Fibroblast of skin of scalp (primary cell): ENCODE measurements at places on chromosomes 16 and 17.

- DNase-seq = no peak
Measured at GRCh38 chr17:37025847-37026530, 77.2 kb downstream of the AATF start.

GRCh38 chr16:11852092-11852809 lies 909 bp upstream of the RSL1D1 start:
- peak; percentile 31 for DNase-seq

DNA sequence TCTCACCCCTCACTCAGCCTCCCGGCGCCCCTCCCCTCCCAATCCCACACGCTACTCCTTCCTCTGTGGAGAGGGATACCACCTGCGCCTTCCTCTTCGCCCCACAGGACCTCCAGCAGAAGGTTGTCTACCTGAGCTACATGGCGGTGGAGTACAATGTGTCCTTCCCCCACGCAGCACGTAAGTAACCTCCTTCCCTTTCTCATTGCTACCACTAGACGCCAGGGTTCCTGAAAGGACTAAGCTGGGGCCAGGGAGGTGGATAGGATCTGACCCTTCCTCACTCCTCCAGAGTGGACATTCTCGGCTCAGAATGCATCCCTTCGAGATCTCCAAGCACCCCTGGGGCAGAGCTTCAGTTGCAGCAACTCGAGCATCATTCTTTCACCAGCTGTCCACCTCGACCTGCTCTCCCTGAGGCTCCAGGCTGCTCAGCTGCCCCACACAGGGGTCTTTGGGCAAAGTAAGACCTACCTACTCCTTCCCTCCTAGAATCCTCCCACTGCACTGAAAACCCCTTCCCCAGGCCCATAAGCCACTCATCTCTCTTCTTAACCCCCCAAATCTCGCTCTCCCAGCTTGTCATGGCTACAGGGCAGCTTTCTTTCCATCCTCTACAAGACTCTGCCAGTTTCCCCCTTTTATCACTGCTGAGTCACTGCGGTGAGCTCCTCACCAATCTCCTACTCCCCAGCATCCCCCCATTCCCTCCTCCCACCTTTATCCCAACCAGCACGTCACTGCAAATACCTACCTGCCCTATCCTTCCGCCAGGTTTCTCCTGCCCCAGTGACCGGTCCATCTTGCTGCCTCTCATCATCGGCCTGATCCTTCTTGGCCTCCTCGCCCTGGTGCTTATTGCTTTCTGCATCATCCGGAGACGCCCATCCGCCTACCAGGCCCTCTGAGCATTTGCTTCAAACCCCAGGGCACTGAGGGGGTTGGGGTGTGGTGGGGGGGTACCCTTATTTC lies 1.5 kb downstream of the CD68 start:
- no peak for DNase-seq

DNA sequence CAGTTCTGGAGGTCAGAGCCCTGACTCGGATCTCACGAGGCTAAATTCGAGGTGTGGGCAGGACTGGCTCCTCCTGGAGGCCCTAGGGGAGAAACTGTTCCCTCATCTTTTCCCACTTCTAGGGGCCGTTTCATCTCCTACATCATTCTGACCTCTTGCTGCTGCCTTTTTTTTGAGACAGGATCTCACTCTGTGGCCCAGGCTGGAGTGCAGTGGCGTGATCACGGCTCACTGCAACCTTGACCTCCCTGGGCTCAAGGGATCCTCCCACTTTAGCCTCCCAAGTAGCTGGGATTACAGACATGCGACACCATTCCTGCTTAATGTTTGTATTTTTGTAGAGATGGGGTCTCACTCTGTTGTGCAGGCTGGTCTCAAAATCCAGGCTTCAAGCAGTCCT lies 244.1 kb upstream of the GSE1 start:
- no peak for DNase-seq

DNA sequence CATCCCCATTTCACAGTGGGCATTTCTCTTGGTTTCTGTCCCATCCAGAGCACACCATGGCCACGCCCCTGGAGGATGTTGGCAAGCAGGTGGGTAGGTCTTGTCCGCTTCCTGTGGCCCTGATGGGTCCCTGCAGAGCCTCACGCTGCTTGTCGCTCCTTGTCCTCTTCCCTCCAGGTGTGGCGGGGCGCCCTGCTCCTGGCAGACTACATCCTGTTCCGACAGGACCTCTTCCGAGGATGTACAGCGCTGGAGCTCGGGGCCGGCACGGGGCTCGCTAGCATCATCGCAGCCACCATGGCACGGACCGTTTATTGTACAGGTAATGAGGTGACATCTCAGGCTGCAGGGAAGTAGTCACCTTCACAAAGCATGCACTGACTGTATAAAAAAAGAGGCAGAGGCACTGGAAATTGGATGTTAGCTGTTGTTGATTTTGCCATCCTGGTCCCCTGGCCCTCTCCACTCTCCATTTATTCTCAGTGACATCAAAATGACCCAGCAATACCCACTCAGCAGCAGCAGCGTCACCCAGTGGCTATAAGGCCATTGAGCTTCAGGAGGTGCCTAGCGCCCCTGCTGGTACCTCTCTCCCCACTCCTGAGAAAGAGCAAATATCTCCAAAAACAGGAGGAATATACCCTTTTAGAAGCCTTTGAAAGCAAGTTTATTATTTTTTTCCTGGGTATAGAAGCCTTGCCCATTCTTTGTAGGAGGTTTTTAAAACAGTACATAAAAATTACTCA lies 13.7 kb downstream of the METTL22 start:
- DNase-seq = peak; percentile 41

DNA sequence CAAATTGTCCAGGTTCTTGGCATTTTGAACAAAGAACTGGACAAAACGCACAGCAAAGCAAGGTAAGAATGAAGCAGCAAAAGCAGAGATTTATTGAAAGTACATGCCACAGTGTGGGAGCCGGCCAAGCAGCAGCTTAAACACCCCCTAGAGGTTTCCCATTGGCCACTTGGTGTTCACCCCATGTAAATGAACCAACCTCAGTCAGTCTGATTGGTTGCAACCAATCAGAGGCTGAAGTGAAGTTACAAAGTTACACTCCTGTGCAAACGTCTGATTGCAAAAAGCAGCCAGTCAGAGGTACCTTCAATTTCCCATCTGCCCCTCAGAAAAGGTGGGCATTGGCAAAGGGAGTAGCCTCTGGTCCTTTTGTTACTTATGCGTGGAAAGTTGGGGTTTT lies 8.8 kb upstream of the ZNF263 start:
- DNase-seq = no peak

DNA sequence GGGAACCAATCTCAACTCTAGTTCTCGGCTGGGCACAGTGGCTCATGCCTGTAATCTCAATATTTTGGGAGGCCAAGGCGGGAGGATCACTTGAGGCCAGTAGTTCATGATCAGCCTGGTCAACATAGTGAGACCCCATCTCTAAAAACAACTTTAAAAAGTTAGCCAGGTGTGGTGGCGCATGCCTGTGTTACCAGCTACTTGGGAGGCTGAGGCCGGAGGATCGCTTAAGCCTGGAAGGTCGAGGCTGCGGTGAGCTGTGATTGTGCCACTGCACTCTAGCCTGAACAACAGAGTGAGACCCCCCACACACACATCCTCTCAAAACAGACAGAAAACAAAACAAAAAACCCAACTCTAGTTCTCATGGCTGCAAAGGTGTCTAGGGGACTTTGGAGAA lies 4.9 kb downstream of the THRA start:
- no peak for DNase-seq

GRCh38 chr16:88731699-88732098 lies 25.4 kb downstream of the CTU2 start:
- DNase-seq = no peak

DNA sequence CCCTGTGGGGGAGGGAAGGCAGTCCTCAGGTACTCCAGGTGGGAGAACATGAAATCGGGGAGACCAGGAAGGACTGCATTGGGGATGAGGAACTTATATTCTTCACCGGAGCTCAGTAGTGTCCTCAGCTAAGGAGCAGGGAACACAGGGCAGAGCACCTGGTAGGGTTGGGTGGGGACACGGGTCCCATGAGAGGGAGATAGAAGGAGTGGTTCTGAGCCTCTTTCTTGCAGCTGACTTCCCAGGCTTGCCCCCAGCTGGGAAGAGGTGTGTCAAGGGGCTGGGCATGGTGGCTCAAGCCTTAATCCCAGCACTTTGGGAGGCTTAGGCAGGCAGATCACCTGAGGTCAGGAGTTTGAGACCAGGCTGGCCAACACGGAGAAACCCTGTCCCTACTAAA lies 2.1 kb downstream of the FHOD1 start:
- no peak for DNase-seq

DNA sequence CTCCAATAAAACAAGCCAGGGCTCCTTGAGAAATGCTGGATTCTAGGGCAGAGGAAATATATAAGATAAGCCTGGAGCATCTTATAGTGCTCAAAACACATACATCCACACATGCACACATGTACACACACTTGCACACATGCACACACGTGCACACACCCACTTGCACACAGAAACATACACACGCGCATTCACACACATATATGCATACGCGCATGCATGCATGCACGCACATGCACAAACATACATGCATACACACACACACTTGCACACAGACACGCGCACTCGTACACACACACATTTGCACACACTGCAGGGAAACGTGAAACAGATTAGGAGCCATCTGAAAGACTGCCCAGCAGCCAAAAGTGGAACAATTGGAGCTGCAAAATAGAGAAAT lies 8.0 kb upstream of the ENPP7 start:
- DNase-seq = no peak

- DNase-seq = no peak
Measured at GRCh38 chr16:48441106-48441505, 55.9 kb upstream of the SIAH1 start.

DNA sequence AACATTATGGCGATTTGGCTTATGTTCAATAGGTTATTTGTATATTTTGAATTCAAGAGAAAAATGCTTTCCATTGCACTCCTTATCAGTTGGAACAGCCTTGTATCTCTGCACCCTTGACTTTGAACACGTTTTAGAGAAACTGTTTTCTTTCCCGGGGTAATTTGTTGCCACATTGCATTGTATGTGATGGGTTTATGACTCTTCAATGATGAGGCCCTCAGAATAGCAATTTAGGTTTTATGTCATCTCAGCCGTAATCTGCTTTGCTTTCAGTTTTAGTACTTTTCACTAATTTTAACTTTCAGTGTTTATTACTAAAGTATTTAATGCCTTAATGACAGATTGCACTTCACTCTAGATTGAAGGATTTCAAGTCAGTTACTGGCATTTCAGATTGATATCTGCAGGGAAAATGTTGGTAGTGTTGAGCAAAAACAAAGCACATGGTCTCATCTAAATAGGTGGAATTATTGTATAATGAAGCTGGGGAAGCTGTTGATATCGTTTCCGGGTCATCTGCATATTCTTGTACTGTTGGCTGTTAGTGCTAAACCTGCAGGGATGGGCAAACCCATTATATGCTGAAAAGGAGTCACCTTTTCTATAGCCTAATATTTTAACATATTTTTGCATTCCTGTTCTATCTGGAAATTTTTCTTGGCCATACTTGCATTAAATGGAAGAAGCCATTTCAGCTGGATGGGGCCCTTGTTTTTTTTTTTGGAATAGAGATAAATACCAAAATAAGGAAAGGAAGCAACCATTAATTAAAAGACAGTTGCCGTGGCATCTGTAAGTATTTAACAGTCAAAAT lies 2.0 kb downstream of the LUC7L3 start:
- no peak for DNase-seq

GRCh38 chr17:29713626-29714025 lies 90.9 kb upstream of the CORO6 start:
- no peak for DNase-seq

GRCh38 chr17:48499248-48499647 lies 31.6 kb downstream of the HOXB1 start:
- DNase-seq = no peak

GRCh38 chr17:67911059-67911782 lies 85.0 kb downstream of the C17orf58 start:
- DNase-seq = no peak

DNA sequence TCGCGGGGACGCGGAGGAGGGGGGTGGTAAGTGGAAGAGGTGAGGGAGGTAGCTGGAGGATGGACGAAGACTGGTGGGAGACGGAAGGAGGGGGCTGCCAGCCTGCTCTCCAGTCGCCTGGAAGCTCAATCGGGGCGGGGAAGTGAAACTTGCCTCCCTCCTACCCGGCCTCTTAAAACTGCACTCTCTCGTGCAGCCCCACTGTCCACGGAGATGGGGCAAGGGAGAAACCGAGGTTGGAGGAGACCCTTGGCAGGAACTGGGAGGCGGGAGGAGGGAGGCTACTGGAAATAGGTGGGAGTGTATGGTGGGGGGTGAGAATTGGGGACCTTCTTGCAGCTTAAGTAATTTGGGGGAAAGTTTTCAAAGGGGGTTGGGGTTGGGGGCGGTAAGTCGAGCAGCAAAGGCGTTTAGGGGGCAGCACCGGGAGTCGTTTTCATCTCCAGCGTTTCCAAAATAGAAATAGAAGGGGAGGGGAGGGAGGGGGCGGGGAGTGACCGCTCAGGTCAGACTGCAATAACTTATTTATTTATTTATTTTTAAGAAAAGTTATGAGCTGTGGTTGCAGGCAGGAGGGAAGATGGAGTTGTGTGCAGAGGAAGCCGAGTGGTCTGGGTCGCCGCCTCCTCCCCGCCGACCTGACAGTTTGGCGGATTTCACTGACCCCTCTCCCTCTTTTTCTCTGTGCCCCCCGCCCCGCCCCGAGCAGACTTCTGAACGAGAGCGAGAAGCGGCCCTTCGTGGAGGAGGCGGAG lies 1.4 kb downstream of the SOX9 start:
- DNase-seq = no peak

DNA sequence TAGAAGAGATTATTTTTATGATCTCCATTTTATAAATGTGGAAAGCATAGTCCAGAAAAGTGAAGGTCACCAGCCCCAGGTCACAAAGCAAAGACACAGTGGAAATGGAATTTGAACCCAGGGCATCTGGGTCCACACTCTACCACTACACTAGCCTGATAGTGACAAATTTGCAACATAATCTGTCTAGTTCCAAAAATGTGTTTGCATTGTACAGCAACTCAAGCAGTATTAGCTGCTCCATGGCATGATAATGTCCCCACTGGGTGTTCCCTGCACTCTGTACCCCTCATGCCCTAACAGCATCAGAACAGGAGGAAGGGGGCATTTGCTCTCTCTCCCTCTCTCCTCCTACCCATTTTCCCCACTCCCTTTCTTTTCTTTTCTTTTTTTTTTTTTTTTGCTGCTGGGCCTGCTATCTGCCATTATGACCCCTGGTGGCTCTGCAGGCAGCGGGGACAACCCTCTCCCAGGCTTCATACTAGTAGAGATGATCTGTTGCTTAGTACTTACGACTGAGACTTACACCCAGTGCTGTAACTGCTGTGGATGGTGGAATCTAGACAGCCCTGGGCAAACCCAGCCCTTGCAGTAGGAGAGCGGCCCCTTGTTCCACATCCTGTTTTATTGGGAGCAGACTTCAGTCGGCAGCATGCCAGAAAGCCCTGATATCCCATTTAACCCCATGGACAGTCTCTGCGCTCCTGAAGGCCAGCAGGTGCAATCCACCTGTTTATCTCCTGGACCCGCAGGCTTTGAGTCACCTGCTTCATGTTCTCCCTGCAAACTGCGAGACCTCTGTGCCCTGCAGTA lies 306.3 kb downstream of the SOX9 start:
- no peak for DNase-seq

GRCh38 chr16:14196539-14196938 lies 125.4 kb downstream of the MRTFB start:
- DNase-seq = no peak

GRCh38 chr17:74512624-74513091 lies 18.6 kb downstream of the CD300LB start:
- DNase-seq = no peak

- DNase-seq = peak; percentile 72
Measured at GRCh38 chr17:75864448-75864871, 9.3 kb upstream of the WBP2 start.

- DNase-seq = no peak
Measured at GRCh38 chr17:63492940-63493339, 16.1 kb downstream of the ACE start.
